ENCODE measurements at places on chromosomes 2 and 18.

- DNase-seq = peak; percentile 10
Measured at GRCh38 chr2:95359031-95359430, 43.5 kb upstream of the FAHD2A start.

- DNase-seq = no peak
Measured at GRCh38 chr18:49563130-49563540, 1.3 kb downstream of the LIPG start.

DNA sequence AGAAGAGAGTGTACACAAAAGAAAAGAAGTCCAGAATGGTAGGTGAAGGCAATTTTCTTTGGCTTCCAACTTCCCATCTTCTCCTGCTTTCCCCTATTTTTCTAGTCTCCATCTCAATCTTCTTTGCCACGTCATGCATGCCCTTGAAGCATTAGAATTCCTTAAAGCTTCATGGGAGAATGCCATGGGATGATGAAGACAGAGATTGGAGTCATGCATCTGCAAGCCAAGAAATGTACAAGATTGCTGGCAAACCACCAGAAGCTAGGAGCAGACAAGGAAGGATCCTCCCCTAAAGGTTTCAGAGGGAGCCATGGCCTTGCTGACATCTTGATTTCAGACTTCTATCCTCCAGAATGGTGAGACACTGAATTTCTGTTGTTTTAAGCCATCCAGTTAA lies 305.9 kb downstream of the HRH4 start:
- no peak for DNase-seq

DNA sequence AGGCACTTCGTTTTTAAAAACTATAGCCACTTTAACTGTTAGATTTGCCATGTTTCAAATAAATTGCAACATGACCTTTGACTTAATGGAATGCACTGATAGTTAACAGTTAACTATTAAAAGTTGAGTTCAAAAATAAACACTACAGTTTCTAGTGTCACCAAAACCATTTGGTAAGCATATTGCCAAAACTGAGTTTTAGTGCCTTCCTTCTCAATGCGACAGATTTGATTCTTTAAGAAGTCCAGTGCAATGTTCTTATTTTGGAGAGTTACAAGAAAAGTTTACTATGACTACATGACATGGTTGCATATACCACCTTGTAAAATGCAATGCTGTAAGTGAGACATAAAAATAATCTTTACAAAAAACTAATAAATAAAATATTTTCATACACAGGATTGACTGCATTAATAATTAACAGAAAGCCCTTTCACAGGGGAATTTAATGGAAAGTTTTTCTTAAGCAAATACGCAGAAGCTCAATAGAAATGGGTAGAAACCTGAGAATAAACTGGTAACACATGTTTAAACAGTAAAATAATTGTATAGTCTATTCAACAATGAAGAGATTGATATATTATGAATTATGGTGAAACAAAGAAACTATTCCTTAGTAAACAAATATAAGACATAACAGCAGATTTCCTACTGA lies 53.8 kb downstream of the GRB14 start:
- no peak for DNase-seq

DNA sequence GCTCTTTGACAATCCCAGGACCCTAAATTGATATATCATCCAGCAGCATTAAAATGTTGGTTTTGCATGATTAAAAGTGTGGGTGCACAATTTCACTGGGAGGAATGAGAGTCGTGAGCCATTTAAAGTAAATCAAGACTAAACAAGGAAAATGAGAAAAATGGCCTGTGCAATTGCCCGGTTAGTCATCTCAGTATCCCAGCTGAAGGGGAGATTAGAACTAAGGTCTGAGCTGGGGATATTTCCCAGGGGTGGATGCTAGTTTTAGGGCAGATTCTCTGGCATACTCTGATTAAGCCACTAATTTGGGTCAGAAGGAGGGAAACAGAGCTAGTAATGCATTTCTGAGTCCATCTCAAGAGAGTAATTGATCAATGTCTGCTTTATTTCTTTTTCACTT lies 177.2 kb downstream of the EN1 start:
- no peak for DNase-seq

GRCh38 chr18:33836564-33836963 lies 258.5 kb downstream of the ASXL3 start:
- no peak for DNase-seq

- no peak for DNase-seq
Measured at GRCh38 chr2:46510598-46511177, 31.3 kb downstream of the TMEM247 start.

DNA sequence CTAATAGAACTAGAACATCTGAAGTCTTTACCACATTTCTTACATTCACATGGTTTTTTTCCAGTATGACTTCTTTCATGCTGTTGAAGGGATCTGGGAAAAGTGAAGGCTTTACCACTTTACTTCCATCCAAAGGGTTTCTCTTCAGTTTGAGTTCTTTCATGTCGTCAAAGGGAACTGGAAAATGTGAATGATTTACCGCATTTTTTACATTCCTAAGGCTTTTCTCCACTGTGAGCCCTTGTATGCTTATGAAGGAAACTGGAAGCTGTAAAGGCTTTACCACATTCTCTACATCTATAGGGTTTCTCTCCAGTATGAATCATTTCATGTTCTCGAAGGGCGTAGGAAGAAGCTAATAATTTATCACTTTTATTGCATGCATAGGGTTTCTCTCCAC lies 46.7 kb downstream of the NBEAL1 start:
- DNase-seq = peak; percentile 6

DNA sequence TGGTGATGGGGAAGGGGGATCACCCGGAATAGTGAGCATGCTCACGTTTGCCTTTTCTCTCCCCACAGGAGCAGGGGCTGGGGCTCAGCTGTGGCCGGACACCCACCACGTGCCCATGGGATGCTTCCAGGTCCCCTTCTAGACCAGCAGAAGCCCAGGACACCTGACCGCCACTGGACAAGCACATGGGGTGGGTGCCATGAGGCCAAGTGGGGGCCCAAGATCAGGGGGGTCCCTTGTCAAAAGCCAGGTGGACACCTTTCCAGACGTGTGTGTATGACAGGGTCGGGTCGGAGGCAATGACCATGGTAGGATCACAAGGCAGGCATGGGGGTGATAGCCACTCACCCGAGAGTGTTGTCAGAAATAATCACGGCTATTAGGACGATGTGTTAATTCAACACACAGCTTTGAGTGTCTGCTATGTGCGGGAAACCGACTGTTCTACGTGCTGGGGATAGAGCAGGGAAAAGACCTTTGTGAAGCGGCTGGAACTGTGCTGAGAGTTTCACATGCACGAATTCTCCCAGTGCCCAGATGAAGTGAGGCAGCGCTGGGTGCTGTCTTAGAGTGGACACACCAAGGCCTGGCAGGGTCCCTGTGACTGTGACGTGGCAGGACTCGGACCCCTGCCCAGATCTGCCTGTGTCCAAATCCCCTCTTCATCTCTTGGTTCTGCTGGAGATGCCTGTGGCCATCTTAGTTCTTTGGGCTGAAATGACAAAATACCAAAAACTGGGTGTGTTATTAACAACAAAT lies 244.7 kb downstream of the NDUFA10 start:
- DNase-seq = no peak

DNA sequence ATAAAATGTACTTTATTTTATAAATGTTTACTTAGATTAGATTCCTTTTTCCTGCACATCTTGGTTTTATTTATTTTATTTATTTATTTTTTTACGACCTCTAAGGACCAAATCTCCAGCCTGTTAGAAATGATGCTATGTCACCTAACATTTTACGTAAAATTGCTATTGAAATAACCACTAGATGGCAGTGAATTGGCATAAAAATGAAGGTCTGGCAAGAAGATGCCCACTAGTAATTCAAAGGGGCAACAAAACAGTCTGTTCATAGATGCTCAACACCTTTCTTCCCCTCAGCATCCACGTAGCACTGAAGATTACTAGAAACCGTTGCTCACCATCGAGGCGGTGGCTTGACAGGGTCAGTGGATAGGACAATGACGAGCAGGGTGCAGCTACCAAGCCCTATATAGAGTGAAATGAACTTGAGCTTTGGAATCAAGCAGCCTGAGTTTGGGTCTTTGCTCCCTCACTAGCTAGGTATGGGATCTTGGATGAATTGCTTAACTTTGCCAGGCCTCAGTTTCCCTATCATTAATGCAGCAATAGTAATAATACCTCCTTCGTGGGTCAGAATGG lies 128.7 kb upstream of the L3MBTL4 start:
- peak; percentile 43 for DNase-seq

- DNase-seq = no peak
Measured at GRCh38 chr2:220833446-220833845, 738.7 kb downstream of the EPHA4 start.

- DNase-seq = no peak
Measured at GRCh38 chr18:79185648-79186047, 116.5 kb downstream of the ATP9B start.

DNA sequence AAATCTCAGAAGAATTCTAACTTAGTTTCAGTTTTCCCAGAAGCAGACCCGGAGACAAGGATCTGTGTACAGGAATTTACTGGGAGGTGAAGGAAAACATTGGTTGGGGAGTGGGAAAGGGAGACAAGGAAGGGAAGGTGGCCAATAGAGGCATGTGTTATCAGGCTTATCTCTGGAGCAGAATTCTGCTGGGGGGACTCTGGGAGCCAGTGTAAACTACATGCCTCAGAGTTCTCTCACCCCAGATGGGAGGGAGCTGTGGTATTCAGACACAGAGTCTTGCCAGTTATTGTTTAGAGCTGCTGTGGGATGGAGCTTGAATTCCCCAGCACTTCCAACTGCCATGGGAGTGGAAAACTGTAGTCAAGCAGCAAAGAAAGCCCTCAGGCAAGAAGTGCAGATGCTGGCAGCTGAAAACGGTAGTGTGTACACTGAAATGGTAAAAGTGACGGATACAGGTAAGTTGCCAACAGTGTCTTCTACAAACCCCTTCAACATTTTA lies 19.0 kb downstream of the DNPEP start:
- peak; percentile 66 for DNase-seq

DNA sequence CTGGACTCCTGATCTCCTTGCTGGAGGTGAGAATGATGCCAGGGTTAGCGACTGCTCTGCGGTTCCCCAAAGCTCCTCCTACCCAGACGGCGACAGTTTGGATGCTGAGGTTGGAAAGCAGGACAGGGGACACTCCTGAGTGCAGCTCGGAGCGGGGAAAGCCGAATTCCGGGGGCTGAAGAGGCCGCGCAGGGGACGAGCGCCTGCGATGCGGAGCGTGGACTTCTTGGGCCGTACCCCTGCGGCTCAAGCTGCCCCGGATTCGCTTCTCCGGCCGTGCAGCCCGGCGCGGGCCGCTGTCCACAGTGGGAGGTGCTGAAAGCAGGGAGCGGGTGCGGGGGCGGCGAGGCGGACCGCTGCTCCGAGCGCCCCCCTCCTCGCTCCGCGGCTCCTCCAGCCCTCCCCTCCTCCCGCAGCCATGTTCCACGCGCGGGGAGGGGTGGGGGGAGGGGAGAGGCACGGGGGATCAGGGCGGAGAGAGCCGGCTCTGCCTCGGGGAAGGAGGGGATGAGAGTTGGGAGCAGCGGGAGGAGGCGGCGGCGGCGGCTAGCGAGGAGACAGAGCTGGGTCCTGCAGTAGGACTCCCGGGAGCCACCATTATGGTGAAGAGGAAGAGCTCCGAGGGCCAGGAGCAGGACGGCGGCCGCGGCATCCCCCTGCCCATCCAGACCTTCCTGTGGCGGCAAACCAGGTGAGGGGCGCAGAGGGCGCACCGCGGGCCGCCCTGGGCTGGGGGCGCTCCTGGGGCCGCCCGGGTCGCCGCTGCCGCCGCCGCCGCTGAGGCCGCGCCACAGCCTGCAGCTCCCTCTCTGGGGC lies at the start of gene UNC80:
Gene UNC80 (plus strand): TSS at position 359 of the 816 bp plus-strand sequence. CDS start 241 bp downstream, at position 600.
- DNase-seq = peak; percentile 6

DNA sequence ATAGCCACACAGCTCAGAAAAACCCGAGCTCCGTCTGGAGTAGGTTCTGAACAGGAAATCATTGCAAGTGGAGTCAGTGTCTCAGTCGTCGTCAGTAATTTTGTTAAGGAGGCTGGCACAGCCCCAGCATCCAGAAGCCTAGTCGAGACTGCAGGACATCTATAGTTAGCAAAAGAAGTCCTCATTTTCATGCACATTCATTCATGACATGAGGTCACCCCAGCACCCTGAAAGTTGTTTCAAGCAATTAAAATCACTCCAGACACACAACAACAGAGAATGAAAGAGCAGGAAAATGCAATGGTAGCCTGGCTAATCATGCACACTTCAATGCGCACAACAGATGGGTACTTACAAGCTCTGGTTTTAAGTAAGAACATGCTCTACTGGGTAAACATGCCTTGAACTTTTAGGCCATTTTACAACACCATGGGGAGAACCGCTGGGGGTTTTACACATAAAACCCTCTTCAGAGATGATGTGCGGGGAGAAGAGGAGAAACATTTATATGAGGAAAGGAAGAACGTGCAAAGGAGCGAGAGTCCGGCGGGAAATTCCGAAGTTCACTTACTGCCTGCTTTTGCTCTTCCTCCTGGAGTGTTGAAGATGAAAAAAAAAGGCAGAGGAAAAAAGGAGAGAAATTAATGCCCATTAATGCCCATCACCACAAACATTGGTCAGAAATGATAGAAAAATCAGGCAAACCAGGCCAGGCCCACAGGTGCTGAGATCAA lies 77.4 kb upstream of the DNMT3A start:
- no peak for DNase-seq

GRCh38 chr2:78553866-78554647 lies 471.4 kb upstream of the REG3G start:
- DNase-seq = no peak

DNA sequence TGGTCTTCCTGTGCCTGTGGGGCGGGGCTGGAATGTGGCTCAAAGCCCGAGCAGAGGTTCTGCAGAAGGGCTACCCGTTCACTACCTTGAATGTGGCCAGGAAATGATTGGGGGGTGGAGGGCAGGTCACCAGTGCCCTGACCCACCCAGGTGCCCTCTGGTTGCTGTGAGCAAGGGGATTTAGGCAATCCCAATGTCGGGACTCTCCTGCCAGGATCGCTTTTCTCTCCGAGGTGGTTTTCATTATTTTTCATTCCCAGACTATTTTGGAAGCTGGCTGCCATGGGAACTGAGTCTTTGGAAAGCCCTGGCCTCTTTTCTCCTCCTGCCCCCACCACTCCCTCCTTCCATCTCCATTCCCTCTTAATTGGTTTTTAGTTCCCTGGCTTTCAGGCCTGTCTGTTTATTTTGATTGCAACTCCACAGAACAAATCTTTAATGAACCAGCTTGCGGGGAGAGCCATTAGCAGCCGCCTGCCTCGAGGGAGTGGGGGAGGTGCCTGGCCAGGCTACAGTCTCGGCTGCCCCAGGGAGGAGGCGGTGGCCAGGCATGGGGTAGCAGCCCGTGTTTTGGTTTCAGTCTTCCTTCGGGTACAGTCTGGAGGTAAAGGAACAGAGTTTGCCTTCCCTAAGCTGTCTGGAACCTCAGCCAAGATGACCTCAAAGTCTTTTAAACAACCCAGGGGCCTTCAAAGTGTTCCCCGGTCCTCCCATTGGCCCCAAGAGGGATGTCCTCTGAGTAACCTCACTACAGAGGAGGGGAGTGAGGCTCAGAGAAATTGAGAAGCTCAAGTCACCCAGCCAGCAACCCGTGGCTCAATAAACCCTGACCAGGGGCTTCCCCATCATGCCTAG lies 114.4 kb upstream of the HAAO start:
- DNase-seq = peak; percentile 70
